Temporal lobe (tissue), 4 donors: ENCODE measurements at places on chromosomes 5 and 9. TPM values are rescaled to one million over a fixed set of nuclear protein-coding genes. Genes with fewer than 3 reads are reported as not detected.

ABO gene
- total RNA-seq: not detected

FIBCD1 gene
- 0.74 TPM for total RNA-seq

PDGFRB gene
- 19.4 TPM for total RNA-seq

PCDHA7 gene
- total RNA-seq: 8.1 TPM

PCDHB12 gene
- total RNA-seq: 15.0 TPM

GRIN3A gene
- 6.9 TPM for total RNA-seq

TMC1 gene
- 0.25 TPM for total RNA-seq

TSSK1B gene
- total RNA-seq: not detected
